ACHN (cell line): ENCODE measurements at places on chromosomes 7 and 10.

DNA sequence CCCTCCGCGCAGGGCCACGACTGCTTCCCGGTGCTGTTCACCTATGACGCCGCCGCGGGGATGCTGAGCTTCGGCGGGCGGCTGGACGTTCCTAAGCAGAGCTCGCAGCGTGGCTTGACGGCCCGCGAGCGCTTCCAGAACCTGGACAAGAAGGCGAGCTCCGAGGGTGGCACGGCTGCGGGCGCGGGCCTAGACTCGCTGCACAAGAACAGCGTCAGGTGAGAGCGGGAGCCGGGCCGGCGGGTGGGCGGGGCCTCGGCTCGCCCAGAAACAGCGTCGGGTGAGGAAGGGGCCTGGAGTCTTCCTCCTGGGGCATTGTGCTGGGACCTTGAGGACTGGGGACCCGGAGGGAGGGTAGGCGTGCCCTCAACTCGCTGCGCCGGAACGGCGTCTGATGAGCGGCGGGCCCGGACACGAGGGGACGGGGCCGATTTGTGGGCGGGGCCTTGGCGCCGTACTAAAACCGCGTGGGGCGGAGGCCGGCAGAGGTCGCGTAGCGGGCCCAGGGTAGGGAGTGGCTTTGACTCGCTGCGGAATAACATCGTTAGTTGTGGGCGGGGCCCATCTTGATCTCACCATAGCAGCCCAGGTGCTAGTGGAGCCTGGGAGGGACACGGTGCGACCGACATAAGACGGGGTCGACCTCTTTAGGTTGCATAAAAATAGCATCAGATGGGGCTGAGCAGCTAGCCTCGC, 15.6 kb downstream of the PDAP1 start:
- DNase-seq = no peak

- DNase-seq = no peak
These were observed 73.2 kb downstream of the PARP12 start for GRCh38 chr7:139989366-139990141.

- no peak for DNase-seq
These were observed 32.6 kb downstream of the AP5Z1 start for GRCh38 chr7:4808026-4808425.

DNA sequence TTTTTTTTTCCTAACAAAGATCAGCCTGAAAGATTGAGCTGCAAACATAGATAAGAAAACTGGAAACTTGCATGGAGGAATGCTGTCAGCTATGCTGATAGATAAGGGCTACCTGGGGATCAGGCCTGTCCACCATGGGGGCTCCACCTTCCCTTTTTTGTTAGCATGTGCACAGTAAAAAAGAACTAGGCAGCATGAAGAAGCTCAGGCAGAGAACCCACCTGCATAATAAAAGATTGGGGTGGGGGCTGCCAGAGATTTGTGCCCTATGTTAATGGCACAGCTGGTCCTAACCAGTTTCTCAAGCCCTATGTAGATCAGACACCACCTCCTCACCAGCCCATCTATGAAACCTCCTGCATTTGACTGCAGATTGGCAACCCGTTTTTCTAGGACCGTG, 45.4 kb upstream of the CACNB2 start:
- no peak for DNase-seq
